ENCODE measurements at places on chromosomes 5 and 9.

- DNase-seq: no peak
These were observed 7.8 kb upstream of the LCN9 start for GRCh38 chr9:135655317-135655716.

DNA sequence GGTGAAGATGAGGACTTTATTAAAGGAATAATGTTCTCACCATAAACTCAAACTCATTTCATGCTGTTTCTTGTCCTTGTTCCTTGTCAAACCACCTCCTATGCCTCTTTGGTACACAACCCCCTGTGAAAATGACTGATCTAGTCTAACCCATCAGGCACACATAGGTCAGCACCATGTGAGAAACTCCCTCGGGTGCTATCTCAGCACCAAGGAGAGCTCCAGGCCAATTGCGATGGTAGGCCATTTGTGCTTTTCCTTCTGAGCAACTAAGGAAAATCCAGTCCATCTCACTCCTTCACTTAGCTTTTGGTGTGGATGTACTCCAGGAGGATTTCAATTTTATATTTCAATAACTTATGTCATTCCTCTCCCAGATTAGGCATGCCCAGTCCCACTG, 199.8 kb downstream of the ZNF608 start:
- no peak for DNase-seq

DNA sequence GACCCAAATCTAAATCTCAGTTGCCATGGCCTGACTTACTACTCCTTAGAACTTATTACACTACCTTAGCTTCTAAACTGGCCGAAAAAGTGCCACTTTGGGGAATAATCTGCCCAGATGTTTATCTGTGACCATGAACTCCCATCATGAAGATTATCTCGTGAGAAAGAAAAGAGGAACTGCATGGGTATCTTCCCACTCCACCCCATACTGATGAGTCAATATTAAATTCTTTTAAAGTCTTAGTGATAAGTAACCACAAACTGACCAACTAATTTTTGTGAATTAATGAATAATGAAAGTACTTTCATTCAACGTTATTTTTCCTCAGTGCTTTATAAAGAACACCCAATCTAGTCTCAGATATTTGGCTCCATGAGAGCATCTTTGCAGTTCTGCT, 493.5 kb downstream of the EBF1 start:
- no peak for DNase-seq

DNA sequence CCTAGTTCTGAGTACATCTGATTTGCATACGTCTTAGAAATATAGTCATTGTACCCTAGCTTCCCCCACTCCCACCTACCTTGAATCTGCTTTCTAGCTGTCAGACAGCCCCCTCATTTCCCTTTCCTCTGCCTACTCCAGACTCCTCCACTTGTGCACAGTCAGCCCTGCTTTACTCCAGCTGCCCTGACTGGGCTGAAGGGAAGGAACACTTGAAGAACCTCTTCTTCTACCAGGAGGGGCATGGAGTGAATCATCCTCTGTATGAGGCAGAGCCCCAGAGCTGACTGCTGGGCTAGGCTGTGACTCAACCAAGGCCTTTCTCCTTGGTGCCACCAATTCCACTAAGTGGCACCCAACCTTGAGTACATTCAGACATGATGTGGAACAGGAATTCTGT, 18.1 kb upstream of the ZFR start:
- peak; percentile 37 for DNase-seq

DNA sequence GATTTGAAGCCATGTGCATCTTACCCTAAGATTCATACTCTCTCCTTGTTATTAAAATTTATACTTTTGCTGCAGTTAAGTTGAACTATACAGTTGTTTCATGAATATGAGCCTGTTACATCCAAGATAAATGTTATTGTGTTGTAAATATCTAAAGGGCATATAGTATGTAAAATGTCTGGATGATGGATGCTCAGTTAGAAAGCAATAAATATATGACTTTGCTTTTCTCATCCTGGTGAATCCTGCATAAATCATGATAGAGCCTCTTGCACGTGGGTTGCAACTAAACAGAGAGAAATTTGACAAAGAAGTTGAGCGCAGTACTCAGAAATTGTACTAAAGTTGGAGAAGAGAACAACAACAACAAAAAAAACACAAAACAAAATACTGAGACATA, 99.5 kb downstream of the PRDM9 start:
- DNase-seq: no peak

DNA sequence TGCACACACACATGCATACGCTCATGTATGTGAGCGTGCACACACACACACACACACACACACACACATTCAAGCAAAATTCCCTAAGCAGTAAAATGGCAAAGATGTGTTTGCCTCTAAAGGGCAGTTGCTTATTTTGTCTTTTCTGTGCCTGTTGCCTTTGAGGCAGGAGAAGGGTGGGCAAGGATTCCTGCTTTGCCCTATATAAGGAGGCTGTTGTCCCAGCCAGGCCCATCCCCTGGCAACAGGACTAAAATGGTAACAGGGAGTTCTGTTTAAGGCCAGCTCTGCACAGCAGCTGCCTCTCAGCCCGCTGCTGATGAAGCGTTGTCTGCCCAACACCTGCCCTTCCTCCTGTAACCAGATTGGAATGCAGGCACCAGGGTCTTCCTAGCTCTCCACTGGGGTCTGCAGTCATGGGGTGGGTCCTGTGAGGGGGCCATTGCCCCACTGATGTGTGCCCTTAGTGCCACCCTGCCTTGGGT, 64.4 kb downstream of the PPARGC1B start:
- no peak for DNase-seq

DNA sequence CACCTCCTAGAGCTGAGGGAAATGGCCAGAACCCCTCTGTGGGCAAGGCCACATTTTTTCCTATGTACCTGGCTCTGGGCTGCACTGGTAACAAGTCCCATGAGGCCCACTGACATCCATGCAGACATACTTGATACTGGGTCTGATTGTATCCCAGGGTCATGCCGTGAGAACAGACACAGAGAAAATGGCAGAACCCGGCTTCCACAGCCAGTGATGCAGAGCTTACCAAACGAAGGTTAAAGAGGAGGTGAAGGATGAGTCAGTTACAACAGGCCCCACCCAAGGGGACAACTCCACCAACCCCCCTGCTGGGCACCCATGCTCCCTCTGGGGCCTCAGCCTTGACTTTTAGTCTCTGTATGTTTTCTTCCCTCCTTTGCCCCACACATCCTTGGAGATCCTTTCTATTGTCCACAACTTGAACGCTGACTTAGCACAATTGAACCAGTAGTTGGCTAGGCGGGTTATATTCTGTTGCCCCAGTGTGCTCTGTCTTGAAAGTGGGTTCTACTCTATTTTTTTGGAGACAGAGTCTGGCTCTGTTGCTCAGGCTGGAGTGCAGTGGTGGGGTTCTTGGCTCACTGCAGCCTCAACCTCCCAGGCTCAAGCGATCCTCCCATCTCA, 93.5 kb downstream of the DAP start:
- DNase-seq: no peak

DNA sequence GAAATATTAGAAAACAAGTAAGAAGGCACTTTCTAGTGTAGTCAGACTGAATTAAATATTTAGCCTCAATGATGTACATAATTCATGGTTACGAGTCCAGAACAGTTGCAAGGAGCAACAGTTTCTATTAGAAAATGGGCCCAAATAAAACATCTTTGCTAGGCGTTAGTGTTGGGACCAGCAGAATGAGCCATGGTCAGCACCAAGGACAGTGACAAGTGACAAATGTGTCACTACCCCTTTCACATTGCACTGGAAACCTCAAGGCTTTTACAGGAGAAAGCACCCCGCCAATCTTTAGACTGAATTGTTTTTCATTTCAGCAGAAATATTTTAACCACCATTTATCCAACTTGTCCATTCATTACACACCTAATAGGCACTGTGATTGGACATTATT, 301.3 kb upstream of the ADCY2 start:
- DNase-seq: no peak

- DNase-seq: no peak
These were observed 13.5 kb upstream of the WDR38 start for GRCh38 chr9:124839612-124840299.

GRCh38 chr9:130703501-130703900, 9.9 kb downstream of the EXOSC2 start:
- no peak for DNase-seq

DNA sequence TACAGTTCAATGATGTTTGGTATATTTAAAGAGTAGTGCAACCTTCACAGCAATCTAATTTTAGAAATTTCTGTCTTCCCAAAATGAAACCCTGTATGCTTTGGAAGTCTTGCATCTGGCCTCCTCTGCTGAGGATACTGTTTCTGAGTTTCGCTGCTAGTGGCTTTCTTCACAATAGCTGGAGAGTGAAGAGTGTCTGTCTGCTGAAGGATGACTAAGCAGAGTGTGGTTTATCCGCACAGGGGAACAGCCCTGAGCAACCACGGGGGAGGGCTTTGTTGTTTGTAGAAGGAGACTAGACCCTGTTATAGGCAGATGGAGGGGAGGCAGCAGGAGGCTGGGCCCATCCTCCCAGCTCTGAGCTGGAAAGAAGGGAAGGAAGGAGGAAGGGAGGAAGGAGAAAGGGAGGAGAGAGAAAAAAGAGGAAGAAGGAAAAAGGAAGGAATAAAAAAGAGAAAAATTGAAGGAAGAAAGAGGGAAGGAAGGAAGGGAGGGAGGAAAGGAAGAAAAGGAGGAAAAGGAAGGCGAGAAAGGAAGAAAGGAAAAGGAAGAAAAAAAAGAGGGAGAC, 10.5 kb upstream of the IRX2 start:
- DNase-seq: no peak

DNA sequence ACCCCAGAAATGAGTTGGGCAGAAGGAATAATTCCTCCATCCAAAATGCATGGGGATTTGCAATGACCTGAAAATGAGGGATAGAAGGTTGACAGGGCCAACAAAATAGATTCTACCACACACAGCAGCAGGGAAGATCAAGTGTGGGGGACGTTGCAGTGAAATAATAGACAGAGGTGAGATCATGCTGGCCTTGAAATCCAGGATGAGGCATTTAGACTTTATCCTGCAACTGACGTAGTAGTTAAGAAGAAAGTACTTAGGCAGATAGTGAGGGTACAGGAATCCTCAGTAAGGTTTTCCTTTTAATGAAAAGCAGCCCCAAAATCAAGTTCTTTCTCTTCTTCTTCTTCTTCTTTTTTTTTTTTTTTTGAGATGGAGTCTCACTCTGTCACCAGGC, 31.6 kb upstream of the TGFBR1 start:
- DNase-seq: no peak

- no peak for DNase-seq
These were observed 323.7 kb downstream of the ADAMTS6 start for GRCh38 chr5:65157906-65158603.

- DNase-seq: no peak
These were observed 57.8 kb upstream of the LHFPL2 start for GRCh38 chr5:78706381-78706780.

- DNase-seq: no peak
These were observed 7.3 kb upstream of the ARL15 start for GRCh38 chr5:54317511-54318260.

- no peak for DNase-seq
These were observed 101.4 kb downstream of the COL5A1 start for GRCh38 chr9:134742822-134743535.

DNA sequence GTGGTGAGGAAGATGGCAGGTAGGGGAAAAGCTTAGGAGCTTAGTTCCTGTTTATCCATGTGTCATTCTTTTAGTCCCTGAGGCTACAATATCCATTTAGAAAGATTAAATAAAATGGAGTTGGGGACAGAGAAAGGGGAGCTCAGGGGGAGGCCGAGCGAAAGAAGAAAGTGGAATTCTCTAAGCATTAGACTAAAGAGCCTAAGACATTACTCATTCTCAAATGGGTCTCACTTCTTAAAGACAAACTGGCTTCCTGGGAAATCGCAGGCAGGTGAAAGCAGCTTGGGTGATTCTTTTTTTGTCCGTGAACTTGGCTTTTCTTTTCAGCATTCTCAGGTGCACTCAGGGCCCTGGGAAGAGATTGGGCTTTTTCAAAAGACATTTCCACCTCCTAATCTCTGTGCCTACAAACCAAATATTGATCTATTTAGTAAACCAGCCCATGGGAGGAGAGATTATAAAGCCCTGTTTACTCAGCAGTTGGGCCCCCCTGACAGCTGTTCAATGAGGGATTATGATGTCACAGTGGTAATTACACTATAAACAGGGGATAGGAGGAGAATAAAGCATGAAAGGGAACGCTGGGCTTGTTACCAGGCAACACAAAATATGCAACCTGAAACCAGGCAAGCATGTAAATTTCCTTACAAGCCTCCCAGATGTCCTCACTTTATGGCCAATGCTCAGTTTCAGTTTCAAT, 584.0 kb downstream of the ACTL7B start:
- no peak for DNase-seq

DNA sequence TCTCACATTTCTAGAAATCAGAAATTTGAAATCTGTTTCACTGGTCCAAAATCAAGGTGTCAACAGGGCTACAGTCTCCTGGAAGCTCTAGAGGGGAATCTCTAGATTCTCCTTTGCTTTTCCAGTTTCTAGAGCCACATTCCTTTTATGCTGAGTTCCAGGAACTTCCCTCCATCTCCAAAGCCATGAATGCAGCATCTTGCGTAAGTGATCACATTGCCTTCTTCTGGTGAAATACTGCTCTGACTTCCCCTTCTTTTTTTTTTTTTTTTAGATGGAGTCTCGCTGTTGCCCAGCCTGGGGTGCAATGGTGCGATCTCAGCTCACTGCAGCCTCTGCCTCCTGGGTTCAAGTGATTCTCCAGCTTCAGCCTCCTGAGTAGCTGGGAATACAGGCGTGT, 23.8 kb downstream of the GDA start:
- no peak for DNase-seq

GRCh38 chr5:168860503-168860902, 281.3 kb upstream of the PANK3 start:
- DNase-seq: no peak
